Kidney (tissue), 22 donors: ENCODE measurements at places on chromosomes 2 and 18. TPM values are rescaled to one million over a fixed set of nuclear protein-coding genes. Genes with fewer than 3 reads are reported as not detected.

CLEC4F gene
- polyA plus RNA-seq: not detected

C2orf15 gene
- 6.6 TPM for polyA plus RNA-seq

CYTIP gene
- 3.5 TPM for polyA plus RNA-seq

CFAP65 gene
- polyA plus RNA-seq: 0.73 TPM

POLR1B gene
- 6.0 TPM for polyA plus RNA-seq

CCDC93 gene
- polyA plus RNA-seq: 6.7 TPM

GRCh38 chr2:218063486-218063885 is 5.6 kb upstream of the RUFY4 start:
- no peaks in the 10 kb centered on the region for H3K27me3 ChIP-seq
- H3K4me1 ChIP-seq: no peaks in the 10 kb centered on the region
- DNase-seq: no peak
- H3K36me3 ChIP-seq: no peaks in the 10 kb centered on the region

- no peak overlapping the region for H3K4me3 ChIP-seq
- H3K27me3 ChIP-seq: no peaks in the 10 kb centered on the region
- H3K36me3 ChIP-seq: no peaks in the 10 kb centered on the region
- DNase-seq: no peak
- H3K4me1 ChIP-seq: no peaks in the 10 kb centered on the region
- no peak overlapping the region for H3K27ac ChIP-seq
Measured at GRCh38 chr18:29501952-29502351, 1325.0 kb upstream of the CDH2 start.

- DNase-seq: no peak
- H3K36me3 ChIP-seq: no peaks in the 10 kb centered on the region
- no peaks in the 10 kb centered on the region for H3K4me1 ChIP-seq
- no peak overlapping the region for H3K4me3 ChIP-seq
- no peaks in the 10 kb centered on the region for H3K27me3 ChIP-seq
Measured at GRCh38 chr2:175156534-175156933, 11.5 kb downstream of the ATF2 start.

DNA sequence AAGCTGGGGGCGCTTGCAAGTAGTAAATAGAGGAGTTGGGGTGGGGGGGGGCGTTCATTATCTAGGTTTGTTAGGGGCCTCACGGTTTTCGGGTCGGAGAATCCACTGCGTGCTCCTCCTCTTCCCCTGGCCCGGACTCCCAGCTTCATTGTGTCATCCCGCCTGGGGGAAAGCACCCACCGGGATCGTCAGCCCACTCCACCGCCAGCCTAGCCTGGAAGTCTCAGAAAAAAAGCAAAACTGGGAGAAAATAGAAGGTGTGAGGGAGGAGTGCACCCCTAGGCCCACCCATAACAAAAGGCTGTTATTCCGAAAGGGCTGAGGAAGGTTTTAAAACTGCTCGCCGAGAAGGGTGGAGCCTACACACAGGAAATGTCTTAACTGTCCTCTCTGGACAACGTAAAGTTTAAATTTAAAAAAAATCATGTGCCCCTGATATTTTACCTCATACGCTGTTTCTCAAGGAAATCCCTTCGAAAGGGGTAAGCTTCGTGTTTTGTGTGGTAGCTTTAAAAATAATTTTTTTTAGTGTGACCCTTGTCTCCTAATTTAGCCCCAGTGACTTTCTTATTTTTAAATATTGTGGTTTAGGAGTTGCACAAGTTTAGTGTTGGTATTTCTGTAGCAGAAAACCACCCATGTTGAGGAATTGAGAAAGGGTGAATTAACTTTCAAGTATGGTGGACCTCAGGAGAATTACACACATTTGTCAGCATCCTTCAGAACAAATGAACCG is 104.2 kb downstream of the SPTBN1 start:
- H3K27ac ChIP-seq: peak overlapping the region; percentile 96
- H3K27me3 ChIP-seq: no peaks in the 10 kb centered on the region
- peaks cover 28% of the 10 kb centered on the region for H3K4me1 ChIP-seq
- peak overlapping the region; percentile 92 for H3K4me3 ChIP-seq
- H3K36me3 ChIP-seq: no peaks in the 10 kb centered on the region

DNA sequence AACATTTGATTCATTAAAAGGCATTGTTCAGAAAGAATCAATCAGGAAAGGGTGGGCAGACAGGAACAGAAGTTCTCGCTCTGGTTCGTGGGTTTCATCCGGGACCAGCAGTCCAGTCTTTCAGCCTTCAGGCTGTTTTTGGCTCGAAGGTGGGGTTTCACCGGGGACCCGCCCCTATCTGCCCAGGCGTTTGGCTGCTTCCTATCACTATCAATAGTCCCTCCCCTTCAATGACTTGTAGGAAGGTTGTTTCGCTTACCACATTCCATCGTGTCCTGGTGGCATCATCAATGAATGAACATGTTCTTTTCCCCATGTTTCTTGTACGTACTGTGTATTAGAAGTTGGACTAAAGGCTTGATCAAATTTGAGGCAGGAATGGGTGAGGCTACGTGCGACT is 130.3 kb downstream of the NEDD4L start:
- H3K27ac ChIP-seq: no peak overlapping the region
- H3K4me3 ChIP-seq: no peak overlapping the region
- no peaks in the 10 kb centered on the region for H3K36me3 ChIP-seq
- peaks cover 25% of the 10 kb centered on the region for H3K4me1 ChIP-seq

GRCh38 chr2:54597153-54597848 is 126.2 kb upstream of the EML6 start:
- no peaks in the 10 kb centered on the region for H3K4me1 ChIP-seq
- H3K27me3 ChIP-seq: no peaks in the 10 kb centered on the region
- H3K36me3 ChIP-seq: peaks cover 2% of the 10 kb centered on the region
- no peak overlapping the region for H3K4me3 ChIP-seq
- no peak for DNase-seq

DNA sequence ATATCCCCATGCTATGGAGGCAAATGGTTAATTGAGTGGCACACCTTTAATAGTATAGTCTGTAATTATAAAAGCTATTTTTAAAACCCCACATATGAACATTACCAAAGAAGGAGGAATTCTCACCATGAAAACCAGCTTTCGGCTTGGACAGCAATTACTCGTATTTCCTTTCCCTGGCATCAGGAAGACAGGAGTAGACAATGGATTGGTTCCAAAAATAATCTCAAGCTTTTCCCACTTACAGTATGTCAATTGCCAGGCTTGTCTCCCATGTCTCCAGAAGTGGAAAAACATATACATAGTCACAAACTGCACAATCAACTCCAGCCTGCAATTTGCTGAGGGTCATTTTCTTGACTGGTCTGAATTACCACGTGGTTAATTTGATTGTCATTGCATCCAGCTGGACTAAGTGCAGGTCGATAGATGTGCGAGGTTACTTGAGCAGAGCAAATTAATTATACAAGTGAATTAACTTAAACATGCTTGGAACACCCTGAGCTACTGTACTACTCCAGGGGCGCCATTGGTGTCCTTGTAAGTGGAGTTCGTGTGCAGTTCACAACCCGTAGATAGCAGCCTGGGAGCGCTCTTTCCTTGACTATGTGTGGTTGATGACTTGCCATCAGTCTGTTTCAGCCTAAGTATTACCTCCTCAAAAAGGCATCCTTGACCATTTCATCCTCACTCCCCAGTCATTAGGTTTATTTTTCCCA is 124.3 kb upstream of the PELI1 start:
- H3K4me3 ChIP-seq: no peak overlapping the region
- no peaks in the 10 kb centered on the region for H3K27me3 ChIP-seq
- no peak overlapping the region for H3K27ac ChIP-seq
- DNase-seq: no peak
- no peaks in the 10 kb centered on the region for H3K36me3 ChIP-seq

DNA sequence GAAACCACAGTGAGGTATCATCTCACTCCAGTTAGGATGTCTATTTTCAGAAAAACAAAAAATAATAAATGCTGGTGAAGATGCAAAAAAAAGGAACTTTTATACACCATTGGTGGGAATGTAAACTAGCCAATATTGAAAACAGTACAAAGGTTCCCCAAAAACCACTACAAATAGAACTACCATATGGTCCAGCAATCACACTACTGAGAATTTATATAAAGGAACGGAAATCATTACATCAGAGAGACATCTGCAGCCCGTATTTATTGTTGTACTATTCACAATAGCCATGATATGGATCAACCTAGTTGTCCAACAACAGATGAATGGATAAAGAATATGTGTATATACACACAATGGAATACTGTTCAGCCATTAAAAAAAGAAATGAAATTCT is 52.0 kb downstream of the ORC4 start:
- no peak for DNase-seq
- H3K27ac ChIP-seq: no peak overlapping the region
- H3K4me1 ChIP-seq: no peaks in the 10 kb centered on the region
- H3K36me3 ChIP-seq: peaks cover 2% of the 10 kb centered on the region

DNA sequence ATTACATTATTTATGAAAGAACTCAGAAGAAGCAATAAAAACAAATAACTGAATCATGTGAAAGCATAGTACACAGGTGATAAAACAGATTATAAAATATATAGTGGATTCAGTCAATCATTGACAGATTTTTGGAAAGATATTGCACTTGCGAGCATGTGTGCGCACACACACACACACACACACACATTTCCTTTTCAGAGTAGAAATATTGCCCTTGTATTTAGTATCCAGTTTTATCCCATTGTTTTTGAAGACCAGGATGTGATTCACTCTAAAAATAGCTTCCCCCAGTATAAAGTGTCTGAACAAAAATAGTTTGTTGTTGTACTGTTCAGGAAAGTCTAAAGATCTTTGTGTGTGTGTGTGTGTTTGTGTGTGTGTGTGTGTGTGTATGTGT is 145.5 kb downstream of the CALCRL start:
- no peak for DNase-seq
- H3K4me3 ChIP-seq: no peak overlapping the region
- no peaks in the 10 kb centered on the region for H3K36me3 ChIP-seq
- H3K27me3 ChIP-seq: no peaks in the 10 kb centered on the region

GRCh38 chr2:424306-425171 is 136.6 kb upstream of the ALKAL2 start:
- no peak overlapping the region for H3K4me3 ChIP-seq
- H3K36me3 ChIP-seq: no peaks in the 10 kb centered on the region
- no peaks in the 10 kb centered on the region for H3K27me3 ChIP-seq
- H3K4me1 ChIP-seq: no peaks in the 10 kb centered on the region
- no peak for DNase-seq
- no peak overlapping the region for H3K27ac ChIP-seq
